Activated CD4-positive, alpha-beta T cell treated with anti-CD3 and anti-CD28 coated beads for 4 hours (primary cell): ENCODE measurements at places on chromosomes 7 and 10.

GRCh38 chr7:50730446-50731400 lies 52.0 kb downstream of the GRB10 start:
- no peak for DNase-seq

DNA sequence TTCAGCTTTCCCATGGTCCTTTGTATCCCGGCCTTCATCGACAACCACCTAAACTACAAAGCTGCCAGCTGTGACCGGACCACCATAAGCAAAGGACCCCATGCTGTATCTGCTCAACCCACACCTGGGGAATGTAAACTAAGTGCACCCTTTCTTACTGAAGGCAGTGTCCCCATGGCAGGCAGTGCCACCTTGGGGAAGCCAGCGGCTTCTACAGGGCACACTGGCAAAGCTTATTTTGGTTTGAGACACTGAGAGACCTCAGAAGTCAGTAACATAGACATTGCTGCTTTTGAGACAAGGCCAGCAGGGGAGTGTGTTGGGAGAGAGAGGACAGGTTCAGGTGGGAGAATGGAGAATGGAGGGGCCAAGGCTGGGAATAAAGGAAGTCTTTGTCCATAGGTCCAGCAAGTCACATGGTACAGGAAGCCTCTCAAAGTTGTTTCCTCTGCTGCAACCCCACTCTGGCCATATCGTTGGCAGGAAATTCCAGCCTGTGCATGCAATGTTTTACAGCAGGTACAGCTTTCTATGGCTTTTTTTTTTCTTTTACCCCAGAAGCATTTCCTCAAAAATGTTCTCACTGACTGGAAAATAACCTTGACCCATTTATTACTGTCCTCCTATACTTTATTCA lies 85.9 kb upstream of the NPVF start:
- DNase-seq = no peak

DNA sequence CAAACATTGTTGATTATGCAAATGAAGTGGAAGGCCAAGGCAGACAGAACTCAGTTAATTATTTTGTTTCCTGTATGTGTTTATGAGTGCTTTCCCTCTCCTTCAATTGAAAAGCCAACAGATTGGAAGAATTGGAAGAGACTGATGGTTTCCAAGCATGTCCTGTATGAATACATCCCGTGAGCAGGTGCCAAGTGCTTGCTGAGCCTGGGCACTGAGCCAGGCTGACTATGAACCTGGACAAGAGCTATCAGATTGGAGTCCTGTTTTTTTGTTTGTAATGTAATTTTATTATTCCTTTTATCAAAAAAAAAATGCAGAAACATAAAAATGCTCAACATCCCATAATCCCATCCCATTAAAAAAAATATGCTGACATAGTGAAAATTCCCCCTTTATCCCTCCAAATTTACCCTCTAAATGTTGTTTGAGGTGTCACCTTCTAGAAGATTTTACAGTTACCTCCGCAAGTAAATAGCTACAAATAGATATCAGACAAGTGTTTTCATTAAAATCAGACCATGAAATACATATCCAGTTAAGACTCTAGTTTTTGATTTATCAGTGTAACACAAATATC lies 449.5 kb downstream of the GRID1 start:
- no peak for DNase-seq

DNA sequence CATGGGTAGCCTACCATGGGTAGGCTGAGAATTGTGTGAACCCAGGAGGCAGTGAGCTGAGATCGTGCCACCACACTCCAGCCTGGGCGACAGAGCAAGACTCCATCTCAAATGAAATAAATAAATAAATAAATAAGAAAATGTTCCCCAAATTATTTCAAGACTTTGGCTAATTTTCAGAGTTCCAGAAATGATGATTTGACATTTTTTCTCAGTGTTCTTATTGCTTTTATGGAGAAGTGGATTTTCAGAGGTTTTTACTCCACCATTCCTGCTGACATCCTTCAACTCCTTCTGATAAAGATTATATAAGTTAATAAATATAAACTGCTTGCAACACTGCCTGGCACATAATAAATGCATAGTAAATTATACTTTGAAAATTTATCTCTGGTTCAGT lies 80.4 kb upstream of the PRKCQ start:
- no peak for DNase-seq

DNA sequence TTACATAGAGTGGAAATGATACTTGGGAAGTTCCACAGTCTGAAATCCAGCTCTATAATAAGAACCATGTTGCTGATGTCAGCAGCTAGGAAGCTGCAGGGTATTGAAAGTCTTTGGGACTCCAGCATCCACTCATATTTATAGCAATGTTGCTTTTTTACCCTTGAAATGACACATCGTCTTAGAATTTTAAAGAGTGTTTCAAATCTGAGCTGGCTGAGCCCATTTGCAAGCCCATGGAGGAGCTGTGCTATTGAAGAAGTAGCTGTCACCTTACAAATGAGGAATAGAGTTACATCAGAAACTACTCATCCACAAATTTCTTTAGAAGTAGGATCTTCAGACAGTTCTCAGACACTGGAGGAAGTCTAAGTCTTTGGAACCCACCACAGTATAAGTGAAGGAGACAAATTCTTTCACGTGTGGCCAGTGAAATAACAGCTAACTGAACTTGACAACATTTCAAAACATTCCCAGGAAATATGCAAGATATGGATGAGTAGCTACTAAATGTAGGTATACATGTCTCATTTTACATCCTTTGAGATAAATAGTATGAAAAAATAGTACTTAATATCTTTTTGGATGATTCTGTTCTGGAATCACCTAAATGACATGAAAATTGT lies 203.6 kb downstream of the ZNF365 start:
- DNase-seq = no peak

- DNase-seq = no peak
These were observed 348.3 kb upstream of the MKI67 start for GRCh38 chr10:128474571-128474970.

DNA sequence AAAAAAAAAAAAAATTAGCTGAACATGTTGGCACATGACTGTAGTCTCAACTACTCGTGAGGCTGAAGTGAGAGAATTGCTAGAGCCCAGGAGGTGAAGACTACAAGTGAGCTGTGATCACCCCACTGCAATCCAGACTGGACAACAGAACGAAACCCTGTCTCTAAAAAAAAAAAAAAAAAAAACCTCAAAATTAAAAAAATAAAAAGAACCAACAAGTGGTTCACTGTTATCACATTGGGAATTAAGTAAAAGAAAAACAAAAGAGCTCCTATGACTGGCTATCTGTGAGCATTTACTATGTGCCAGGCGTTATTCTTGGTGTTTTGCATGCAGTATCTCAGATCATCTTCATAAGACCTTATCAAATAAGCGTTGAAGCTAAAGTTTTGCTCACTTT lies 66.0 kb downstream of the ANLN start:
- DNase-seq = no peak

GRCh38 chr10:61692447-61693010 lies 29.8 kb downstream of the CABCOCO1 start:
- DNase-seq = no peak

DNA sequence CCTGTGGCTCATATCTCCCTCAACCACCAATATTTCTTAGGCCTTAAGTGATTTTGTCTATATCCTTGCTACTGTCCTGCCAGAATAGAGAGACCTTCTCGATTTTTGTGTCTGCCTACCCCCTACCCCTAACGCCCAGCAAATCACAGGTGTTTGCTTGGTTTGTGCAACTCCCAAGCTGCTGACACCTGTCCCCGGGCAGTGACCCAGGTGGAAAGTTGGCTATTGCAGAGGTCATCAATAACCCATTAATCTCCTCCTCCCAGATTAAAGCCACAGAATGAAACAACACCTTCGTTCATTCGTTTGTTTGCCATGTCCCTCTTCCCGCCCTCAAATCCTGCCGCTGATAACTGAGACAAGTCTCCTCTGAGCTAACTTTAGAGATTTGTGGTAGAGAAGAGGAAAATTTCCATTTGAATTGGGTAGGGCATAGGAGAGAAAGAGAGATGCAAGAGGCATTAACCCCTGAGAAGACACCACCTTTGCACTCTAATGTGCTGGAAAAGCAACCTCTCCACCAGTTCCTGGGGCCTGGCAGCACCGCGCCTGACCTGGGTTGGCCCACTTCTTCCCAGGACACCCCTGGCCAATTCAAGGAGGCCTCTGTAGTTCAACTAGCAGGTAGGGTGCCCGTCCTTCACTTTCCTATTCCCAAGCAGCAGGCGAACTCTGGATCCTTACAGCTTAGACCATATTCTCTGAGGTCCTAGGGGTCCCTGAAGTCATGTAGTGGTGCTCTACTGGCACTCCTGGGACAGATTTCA lies 3.0 kb downstream of the NEUROG3 start:
- no peak for DNase-seq

GRCh38 chr7:148318102-148318811 lies 272.3 kb upstream of the C7orf33 start:
- no peak for DNase-seq

GRCh38 chr7:149878523-149878921 lies 4.8 kb downstream of the ATP6V0E2 start:
- DNase-seq = no peak

DNA sequence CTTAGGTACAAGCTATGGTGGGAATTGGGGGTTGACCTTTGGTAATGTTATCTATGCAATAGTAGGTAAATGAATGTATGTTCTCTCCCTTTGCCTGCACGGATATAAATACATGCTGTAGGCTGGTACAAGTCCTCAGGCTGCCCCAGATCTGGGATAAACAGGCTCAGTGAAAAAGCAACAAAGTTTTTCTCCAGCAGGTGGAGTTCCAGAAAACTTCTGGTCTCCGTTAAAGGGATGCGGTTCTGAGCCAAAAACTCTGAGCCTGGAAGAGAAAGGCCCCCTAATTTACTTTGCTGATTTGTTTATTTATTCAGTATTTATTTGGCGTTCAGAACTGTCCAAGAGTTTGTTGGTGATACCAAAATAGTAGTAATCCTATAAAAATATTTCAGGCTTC lies 204.7 kb downstream of the ADRA2A start:
- no peak for DNase-seq

- no peak for DNase-seq
These were observed 10.9 kb upstream of the TAS2R39 start for GRCh38 chr7:143172354-143172753.

DNA sequence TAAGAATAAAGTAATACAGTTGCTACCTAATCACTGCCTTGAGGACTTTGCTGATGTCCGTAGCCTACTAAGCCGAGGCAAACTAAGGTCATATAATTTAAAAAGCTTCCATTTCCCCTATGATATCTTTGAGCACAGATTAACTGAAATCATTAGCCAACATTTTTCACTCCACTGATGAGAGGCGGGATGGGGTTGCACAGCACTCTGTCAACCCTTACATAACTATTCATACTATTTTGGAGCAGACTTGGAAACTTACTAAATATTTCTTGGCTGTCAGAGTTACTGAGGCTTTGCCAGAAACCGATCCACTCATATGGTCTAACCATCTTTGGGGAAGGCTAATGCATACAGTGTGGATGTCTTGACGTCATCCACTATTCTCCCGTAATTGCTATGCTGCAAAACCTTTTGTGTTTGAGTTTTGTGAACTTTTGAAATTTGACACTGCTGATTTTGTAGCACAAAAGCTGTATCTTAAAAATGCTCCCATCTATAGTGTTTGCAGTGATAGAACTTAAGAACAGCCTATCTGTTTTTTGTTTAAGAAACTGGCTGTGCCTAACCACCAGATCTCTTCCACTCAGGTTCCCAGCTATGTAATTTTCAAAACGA lies 248.7 kb downstream of the TSPAN12 start:
- no peak for DNase-seq

GRCh38 chr10:67539312-67539711 lies 156.7 kb downstream of the CTNNA3 start:
- no peak for DNase-seq

GRCh38 chr7:103394566-103394965 lies 47.1 kb downstream of the PSMC2 start:
- DNase-seq = no peak

DNA sequence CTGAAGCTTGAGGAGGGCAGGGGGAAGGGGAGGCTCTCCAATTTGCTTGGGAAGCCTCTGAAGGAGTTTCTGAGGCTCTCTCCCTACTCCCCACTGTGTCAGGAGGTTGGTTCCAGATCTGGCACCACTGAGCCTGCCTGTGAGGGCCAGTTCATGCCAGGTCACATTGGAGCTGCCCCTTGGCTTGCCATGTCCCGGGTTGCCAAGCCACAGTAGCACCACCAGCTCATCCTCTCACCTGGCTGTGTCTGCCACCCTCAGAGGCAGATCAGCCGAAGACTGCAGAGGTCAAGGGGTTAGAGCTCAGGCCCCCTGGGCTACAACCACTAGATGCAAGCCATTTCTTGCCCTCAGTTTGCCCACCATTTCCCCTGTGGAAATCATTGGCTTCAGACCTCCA lies 3.1 kb downstream of the C10orf71 start:
- DNase-seq = no peak

- DNase-seq = no peak
These were observed 28.8 kb upstream of the BNIP3 start for GRCh38 chr10:132010483-132010882.

- no peak for DNase-seq
These were observed 90.0 kb upstream of the AOAH start for GRCh38 chr7:36814311-36814710.

DNA sequence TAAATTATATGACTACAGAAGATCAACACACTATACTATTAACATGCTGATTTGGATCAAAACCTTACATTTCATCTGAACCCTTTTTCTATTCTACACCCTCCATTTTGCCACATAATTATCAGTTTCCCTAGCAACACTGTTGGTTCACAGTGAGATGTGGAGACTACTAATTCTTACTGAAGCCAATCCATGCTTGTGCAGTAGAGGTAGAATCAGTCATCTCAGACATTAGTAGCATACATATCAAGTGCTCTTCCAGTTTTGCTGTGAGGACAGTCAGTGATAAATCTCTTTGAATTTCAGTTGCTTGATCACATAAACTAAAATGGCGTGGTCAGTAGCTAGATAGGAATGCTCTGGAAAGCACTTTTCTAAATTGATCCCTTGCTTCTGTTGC lies 70.3 kb downstream of the PON1 start:
- DNase-seq = no peak

DNA sequence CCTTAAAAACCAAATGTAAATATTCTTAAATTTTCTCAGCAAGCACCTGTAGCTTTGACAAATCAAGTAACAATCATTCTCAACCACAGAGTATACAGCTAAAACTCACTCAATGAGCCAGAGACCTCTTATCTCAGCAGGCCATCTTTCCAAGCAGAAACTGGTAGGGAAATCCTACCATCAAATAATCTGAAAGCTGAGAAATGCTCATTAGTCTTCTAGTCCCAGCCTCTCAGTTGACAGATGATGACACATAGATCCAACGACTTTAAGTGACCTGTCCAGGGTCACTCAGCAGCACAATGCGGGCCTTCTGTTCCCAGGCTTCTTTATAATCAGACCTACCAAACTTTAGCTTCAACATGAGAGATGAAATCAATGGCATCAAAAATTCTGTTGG lies 184.6 kb downstream of the SGMS1 start:
- no peak for DNase-seq

- no peak for DNase-seq
These were observed 201.9 kb upstream of the TCERG1L start for GRCh38 chr10:131513445-131513844.

DNA sequence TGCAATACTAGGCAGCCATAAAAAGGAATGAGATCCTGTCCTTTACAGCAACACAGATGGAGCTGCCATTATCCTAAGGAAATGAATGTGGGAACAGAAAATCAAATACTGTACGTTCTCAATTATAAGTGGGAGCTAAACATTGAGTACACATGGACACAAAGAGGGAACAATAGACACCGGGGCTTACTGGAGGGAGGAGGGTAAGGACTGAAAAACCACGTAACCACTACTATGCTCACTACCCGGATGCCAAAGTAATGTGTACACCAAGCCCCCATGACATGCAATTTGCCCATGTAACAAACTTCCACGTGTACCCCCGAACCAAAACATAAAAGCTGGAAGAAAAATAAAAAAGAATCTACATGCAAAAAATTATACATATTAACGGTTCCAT lies 587.0 kb downstream of the PARD3 start:
- no peak for DNase-seq
